ENCODE measurements at places on chromosomes 2 and 18.

GRCh38 chr2:11872948-11873269, 126.5 kb downstream of the LPIN1 start:
- no peak overlapping the region for H3K4me3 ChIP-seq
- H3K4me1 ChIP-seq: no peaks in the 10 kb centered on the region
- no peak overlapping the region for H3K27ac ChIP-seq

DNA sequence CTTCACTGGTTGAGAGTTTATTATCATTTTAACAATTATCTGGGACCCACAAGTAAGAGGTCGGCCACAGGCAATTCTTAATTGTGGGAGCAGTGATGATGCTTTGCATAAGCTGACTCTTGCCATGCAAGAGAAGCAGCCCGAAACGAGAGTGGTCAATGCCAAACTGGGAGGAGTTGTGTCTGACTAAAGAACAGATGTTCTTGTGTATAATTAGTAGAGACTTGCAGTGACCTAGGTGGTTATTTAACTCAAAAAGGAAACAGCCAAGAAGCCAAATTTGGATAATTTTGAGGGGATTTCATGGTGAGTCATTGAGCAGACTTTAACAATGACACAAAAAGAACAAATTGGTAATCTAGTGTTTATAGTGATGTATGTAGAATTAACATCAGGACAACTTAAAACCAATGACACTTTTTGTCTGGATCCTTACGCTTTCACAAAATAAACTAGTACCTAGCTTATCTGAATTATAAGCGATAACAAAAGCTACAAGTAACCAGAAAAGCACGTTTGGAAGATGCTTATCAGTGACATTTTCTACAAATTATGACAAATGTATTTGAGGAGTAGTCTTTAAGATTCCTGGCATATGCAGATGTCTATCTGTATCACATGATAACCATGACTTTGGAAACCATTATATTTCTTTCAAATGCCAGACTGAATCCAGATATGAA, 184.7 kb upstream of the DLGAP1 start:
- H3K36me3 ChIP-seq: no peaks in the 10 kb centered on the region
- H3K4me3 ChIP-seq: no peak overlapping the region
- H3K4me1 ChIP-seq: no peaks in the 10 kb centered on the region
- DNase-seq: no peak
- H3K27me3 ChIP-seq: no peaks in the 10 kb centered on the region
- no peak overlapping the region for H3K27ac ChIP-seq

DNA sequence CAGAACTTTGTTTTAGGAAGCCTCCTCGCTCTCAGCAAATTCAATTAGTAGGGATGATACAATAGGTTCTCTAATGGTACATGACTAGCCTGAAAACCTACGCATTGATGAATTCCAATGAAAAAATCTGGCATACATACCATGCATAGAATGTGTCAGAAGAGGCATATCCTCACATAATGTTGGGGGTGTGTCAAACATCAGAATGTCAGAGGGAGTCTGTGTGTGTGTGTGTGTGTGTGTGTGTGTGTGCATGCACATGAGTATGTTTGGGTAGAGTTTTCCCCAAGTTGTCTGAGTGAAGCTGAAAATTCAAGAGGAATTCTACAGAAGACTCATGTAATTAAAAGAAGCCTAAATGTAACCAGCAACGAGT, 78.5 kb downstream of the FIGN start:
- DNase-seq: no peak
- H3K27me3 ChIP-seq: no peaks in the 10 kb centered on the region
- no peaks in the 10 kb centered on the region for H3K4me1 ChIP-seq
- H3K4me3 ChIP-seq: no peak overlapping the region

DNA sequence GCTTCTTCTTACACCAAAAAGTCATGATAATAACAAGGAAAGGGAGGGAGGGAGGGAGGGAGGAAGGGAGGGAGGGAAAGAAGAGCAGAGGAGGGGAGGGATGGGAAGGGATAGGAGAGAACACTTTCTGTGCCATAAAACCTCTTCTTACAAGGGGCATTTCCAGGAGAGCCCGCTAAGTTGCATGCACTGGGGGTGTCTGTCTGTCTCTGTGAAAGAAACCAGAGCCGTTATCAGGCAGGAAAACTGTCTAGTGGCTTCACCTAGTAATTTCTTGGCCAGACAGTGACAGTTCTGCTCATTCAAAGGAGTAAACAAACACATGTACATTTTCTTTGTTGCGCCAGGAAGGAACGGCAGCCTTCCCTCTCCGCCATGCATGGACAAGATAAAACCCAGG, 45.8 kb downstream of the AQP12A start:
- H3K27ac ChIP-seq: no peak overlapping the region
- DNase-seq: no peak
- no peaks in the 10 kb centered on the region for H3K4me1 ChIP-seq
- H3K27me3 ChIP-seq: no peaks in the 10 kb centered on the region
- H3K4me3 ChIP-seq: no peak overlapping the region

DNA sequence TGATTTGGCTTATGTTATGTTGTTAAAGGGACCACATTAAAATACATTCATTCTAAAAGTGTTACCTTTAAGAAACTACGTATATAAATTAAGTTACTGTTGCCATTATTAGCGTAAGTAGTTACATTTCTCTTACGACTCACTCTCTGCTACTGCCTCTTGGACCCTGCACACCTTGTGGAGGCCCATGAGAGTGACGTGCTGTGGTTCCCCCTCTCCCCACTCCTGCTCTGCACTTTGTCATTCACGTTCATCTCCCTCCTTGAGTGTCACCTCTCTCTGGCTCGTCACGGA, 830 bp upstream of the MERTK start:
- H3K27me3 ChIP-seq: peaks cover 37% of the 10 kb centered on the region
- DNase-seq: no peak
- H3K4me3 ChIP-seq: peak overlapping the region; percentile 69
